ENCODE measurements at places on chromosomes 4 and X.

DNA sequence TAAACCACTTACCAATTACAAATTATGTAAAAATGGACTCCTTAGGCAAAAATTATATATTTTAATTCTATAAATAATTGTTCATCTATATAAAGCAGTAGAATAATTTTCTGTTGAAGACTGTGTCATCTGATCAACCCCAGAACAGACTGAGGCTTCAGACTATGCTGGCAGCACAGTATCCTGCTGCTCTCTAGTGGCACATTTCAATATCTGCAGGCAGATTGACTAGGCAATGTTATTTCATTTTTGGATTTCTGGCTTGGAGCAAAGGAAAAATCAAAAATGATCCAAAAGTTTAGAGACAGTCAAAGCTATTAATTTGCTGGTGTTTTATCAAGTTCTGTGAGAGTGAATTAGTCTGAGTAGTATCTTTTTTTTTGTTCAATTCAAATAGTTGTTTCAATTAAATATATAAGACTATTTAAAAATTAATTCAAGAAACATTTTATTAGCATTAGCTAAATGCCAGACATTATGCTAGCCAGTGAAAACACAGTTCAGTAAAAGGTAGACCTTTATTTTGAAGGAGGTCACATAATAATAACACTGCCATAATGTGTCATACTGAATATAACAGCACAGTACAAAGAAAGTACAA is 21.3 kb upstream of the SULT1E1 start:
- DNase-seq, result peak; percentile 9

DNA sequence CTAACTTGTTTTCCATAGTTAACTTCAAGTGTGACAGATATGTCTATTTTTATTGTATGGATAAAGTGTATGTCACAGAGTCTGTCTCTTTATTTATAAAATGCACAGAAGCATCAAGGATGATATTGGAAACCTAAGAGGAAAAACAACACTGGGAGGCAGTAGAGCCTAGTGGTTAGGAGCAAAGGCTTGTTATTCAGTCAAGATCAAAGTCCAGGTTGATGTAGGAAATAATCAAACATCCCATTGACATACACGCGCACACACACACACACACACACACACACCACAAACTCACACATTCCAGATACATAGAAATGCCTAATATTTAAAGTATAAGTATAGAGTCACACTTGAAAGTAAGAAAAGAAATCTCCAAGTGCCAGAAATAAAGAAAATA is 206.8 kb downstream of the CHRDL1 start:
- DNase-seq, result no peak

GRCh38 chr4:33831442-33832066 is 2412.8 kb downstream of the ARAP2 start:
- no peak for DNase-seq

DNA sequence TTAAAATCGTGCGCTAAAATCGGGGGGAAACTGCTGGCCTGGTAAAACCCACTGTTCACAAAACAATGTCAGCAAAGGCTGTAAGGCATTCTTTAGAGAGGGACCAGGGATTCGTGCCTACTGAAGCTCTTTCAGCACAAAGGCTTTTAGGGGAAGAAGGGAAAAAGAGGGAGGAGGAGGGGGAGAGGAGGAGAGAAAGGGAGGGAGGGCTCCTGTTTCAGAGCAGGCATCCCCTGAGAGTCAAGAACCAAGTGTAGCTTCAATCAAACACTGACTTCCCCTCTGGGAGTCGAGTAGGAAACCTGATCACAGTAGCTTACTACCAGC is 9.5 kb downstream of the BCOR start:
- no peak for DNase-seq

- DNase-seq, result no peak
These were observed 338.6 kb upstream of the MAGEB2 start for GRCh38 chrX:29876733-29877132.

GRCh38 chrX:14027511-14028019 is 2.1 kb downstream of the GEMIN8 start:
- DNase-seq, result no peak

GRCh38 chr4:83821493-83821892 is 285.6 kb downstream of the GPAT3 start:
- DNase-seq, result no peak

DNA sequence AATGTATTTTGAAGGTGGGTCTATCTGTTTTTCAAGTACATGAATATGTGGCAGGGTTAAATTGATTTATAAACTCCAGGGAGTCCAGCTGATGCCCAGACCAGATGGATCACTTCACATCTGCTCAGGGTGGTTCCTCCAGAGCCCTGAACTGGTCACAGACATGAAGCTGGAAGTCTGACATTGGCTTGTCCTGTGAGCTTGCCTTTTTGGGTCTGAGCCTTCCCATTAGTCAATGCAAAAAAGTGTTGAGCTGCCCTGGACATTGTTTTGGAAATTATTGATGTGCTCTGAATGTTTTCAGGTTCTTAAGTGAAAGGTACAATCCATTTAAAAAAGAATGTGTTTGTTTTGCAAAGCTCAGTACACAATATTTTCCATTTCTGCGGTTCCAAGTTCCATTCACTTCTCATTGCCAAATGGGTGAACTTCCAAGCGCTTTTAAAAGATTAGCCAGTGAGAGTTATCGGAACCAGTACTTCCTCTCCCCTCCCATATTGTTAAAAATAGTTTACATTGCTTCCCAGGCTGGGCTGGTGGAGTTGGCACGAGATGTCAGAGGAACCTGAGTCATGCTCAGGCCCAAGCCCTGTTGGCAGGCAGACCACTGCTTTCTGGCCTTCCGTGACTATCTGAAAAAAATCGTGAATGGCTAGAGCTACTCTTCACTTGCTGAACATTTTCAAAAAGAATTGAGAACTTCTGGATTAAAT is 52.1 kb downstream of the PDGFRA start:
- no peak for DNase-seq

Measured in SK-N-DZ (cell line).